ENCODE measurements at places on chromosomes 11 and 22. TPM values are rescaled to one million over a fixed set of nuclear protein-coding genes. Genes with fewer than 3 reads are reported as not detected.

DNA sequence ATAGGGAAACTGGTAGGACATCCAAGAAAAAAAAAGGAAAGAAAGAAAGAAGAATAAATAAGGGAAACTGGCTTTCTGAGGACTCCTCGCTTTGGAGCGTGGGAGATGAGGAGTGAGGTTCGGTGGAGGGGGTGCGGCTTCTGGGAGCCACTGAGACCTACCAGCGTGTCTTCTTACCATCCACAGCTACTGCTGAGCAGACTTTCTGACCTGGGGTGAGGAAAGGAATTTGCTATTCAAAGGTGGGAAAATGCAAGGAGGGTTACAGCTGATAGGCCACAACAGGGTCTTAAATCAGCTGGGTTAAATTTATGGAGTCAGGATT, 488 bp upstream of the SELENOM start:
- DNase-seq = no peak

GUCY1A2 gene
- total RNA-seq = 0.56 TPM

GRCh38 chr11:69006816-69007215, 6.2 kb downstream of the MRGPRF start:
- DNase-seq = no peak

- DNase-seq = no peak
Measured at GRCh38 chr11:123719452-123719851, 22.0 kb downstream of the ZNF202 start.

- DNase-seq = no peak
Measured at GRCh38 chr11:76975513-76975912, 58.7 kb upstream of the B3GNT6 start.

DNA sequence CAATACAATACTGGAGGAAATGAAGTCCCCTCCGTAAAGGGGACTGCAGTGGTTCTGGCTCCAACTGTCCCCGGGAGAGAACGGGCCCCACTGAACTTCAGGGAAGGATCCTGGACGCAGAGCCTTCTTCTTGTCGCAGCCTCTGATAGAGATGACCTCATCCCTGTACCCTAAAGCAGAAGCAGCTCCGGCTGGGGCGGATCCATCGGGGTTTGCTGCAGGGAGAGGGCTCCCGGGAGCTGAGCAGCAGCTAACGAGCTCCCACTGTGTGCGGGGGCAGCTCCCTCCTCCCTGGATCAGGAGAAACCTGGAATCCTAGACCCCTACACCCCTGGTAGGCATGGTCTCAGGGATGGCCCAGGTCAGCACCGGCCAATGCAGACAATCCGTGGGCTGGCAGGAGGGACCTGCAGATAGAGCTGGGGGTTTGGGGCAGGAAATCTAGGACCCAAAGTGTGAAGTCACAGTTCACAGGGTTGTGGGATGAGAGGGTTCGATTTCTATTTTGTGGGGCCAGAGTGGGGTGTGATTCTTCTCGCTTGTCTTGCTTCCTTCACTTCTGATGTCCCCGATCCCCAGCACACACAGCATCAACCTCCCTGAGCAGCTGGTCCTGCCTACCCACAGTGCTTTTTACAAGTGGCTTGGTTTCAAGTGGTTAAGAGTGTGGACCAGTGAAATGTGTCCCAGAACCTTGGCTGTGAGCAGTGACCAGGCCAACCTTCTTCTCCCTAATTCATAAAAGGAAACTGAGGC, 12.9 kb downstream of the KIAA0930 start:
- DNase-seq = peak; percentile 41

GRCh38 chr22:41096391-41096790, 4.0 kb downstream of the EP300 start:
- no peak for DNase-seq

PKNOX2 gene
- total RNA-seq = 7.2 TPM

DNA sequence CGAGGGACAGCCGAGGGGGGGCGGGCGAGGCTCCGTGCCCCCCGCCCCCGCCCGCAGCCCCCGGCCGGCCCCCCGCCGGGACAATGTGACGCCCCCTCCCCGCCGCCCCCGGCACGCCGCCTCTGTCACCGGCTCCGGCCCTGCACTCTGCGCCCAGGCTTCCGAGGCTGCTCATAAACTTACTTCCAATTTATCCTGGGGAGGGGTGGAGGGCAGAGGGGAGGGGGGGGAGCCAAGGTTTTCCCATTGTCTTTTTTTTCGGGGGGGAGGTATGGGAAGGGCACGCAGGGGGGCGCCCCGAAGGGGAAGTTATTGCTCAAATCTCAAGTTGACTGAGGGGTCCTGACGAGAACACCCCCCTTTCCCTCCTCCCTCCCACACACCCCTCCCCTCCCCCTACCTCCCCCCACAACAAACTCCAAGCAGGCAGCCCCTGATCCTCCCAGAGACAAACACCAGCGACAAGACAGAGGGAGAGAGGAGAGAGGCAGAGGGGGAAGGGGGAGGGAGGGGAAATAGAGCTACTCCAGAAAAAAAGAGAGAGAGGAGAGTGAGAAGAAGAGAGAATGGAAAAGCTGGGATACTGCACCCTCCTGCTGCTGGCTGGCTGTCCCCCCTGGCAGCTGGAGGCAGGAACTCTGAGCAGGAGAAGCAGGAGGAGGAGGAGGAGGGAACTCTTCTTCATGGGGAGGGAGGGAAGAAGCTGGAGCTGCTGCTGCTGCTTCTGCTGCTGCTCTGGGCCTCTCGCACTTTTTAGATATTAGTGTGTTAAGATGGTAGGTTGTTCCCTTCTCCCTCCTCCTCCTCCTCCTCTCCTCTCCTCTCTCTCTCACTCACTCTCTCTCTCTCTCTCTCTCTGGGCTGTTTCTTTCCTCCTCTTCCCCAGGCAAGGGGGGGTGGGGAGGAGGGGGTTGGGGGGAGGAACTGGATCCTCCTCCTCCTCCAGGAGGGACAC, 631 bp downstream of the PHF21A start:
- peak; percentile 82 for DNase-seq

GRCh38 chr11:130218501-130219070, 59.0 kb downstream of the ST14 start:
- DNase-seq = no peak

- DNase-seq = no peak
Measured at GRCh38 chr11:120501976-120502755, 9.4 kb upstream of the GRIK4 start.

CRYBA4 gene
- total RNA-seq = 1.6 TPM

ATM gene
- total RNA-seq = 66.5 TPM

BCO2 gene
- total RNA-seq = not detected

- DNase-seq = no peak
Measured at GRCh38 chr22:46710806-46711205, 27.2 kb downstream of the CERK start.

DNA sequence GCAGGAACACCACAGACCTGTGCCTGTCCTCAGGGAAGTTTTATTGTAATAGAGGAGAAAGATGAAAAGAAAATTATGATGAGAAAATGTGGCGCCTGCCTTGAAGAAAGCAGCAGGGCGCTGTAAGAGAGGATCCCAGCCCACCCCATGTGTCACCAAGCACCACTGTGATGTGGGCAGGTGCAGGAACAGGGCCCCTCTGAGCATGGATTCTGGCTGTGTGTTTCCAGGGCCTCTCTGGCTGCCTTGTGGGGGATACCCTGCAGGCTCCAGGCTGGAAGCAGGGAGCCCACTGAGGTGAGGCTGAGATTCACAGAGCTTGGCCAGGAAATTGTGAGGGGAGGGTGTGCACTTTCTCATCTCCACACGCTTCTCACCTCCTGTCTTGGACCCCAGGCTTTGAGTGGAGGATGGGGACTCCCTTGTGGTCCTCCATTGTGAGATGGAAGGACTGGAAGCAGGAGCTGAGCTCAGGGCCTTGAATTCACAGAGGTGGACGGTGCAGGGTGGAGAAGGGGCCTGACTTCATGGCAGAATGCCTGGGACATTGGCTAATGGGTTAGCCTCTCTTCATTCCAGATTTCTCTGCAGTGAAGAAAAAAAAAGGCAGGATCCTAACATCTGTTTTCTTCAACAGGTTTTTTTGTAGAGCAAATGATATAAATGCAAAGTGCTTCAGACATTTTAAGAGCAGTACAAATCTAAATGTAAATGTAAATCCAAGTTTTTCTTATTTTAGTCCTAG, 246.6 kb upstream of the B3GAT1 start:
- DNase-seq = no peak

MUC6 gene
- total RNA-seq = not detected

DNA sequence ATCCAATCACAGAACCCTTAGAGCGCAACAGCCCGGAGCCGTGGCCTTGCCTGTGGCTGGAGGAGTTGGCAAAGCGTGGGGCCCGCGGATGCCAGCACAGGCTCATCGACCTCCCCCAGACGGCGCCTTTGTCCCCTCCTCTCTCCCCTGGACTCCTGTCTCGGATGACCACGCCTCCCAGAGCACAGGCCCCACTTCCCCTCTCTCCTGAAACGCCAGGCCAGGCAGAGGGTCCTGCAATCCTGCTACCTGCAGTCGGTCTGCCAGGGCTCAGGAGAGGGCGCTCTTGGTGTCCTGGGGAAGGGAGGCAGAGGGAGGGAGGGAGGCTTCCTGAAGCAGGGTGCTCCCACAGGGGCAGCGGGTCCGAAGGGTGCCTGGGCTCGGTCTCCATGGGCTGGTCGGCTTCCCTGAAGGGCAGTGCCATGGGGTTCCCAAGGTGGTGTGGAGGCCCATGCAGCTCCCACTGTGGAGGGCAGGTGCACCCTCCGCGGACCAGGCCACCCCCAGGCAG, 16.6 kb upstream of the TTLL12 start:
- peak; percentile 54 for DNase-seq

- DNase-seq = peak; percentile 91
Measured at GRCh38 chr11:134731213-134731961, 319.3 kb upstream of the B3GAT1 start.

GRCh38 chr22:46025973-46026898, 49.3 kb upstream of the WNT7B start:
- no peak for DNase-seq

GRCh38 chr11:93767018-93767417, 17.1 kb upstream of the MED17 start:
- no peak for DNase-seq

CBLIF gene
- not detected for total RNA-seq

GRCh38 chr11:72815110-72815618, 953 bp downstream of the ATG16L2 start:
- DNase-seq = no peak
